ENCODE measurements at places on chromosomes 6 and 20.
A peak's percentile ranks its signal among the peaks of the same experiment; 100 is the strongest.

GRCh38 chr6:16760516-16761470, at the start of gene ATXN1:
ATXN1 (minus strand) TSS chr6:16761460.
- no peak for DNase-seq

GRCh38 chr6:5315881-5316280, 54.6 kb downstream of the FARS2 start:
- DNase-seq = no peak

DNA sequence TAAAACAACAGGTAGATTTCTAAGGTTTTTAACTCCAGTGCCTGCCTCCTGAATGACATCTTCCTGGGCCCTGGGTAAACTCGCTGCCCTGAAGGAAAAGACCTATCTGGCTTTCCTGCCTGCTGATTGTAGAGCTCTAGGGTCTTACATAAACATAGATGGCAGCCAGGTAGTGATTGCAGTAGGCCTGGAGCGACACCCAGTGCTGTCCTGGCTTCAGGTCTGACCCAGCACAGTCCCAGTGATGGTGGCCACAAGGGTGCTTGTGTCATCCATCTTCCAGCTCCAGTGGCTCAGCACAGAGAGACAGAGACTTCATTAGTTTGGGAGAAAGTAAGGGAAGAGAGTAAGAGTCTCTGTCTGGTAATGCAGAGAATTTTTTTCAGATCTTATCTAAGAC, 542.9 kb upstream of the IMPG1 start:
- no peak for DNase-seq

DNA sequence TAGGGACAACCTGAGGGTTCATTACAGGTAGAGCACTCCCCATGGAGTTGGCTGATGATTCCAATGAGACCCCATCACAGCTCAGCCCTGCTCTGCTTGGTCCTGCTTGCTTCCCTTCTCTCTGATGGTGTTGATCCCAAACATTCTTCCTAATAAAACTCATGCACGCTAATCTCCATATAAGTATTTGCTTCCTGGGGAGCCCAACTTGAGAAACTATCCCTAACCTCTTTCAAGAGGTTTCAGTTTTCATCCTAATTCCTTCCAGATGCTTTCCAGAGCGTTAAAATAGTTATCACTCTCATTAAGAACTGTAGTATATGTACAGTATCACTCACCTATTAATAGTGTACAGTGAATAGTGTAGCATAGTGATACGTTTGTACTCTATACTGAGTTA, 68.1 kb downstream of the EPHA7 start:
- DNase-seq = no peak

- DNase-seq = no peak
Observed at GRCh38 chr6:125114248-125114858, 39.2 kb upstream of the TPD52L1 start.

DNA sequence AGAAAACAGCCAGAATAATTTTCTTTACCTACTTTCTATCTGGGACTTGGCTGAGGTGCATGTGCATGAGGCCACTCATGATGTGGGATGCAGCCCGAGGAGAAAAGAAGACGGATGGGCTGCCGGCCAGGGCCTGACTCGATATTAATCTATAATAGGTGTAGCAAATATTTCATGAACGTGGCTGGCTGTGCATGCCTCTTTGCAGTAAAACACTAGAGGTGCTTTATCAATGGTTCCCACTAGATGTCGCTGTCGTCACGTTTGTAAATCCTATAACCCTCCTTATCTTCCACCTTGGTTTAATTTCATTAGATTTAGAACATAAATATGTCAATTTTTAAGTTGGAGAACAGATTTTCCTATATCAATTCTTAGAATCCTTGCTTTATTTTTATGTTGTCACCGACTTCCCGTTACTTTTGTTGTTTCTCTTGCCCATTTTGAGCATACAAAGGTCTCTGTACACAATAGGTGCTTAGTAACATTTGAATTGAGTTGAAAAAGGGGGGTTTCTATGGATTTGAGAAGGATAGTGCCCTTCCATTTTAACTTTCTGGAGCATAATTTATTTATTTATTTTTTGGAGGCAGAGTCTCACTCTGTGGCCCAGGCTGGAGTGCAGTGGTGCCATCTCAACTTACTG, 19.6 kb upstream of the FERMT1 start:
- peak; percentile 36 for DNase-seq

DNA sequence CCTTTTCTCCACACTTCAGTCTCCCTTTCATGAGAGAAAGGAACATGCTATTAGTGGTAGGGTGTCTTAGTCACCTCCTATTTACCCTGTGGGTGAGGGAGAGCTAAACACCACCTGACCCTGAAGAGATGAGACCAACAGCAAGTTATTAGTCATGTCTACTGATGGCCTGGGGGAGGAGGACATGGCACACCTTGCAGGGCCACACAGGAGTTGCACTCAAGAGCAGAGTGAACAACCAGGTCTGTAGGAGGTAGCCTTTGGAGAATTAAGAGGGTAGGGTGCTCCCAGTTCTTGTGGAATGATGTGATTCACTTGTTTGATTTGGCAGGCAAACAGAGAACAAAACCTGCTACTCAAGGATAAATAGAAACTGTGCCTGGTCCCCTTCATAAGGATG, 82.7 kb upstream of the FABP7 start:
- no peak for DNase-seq

DNA sequence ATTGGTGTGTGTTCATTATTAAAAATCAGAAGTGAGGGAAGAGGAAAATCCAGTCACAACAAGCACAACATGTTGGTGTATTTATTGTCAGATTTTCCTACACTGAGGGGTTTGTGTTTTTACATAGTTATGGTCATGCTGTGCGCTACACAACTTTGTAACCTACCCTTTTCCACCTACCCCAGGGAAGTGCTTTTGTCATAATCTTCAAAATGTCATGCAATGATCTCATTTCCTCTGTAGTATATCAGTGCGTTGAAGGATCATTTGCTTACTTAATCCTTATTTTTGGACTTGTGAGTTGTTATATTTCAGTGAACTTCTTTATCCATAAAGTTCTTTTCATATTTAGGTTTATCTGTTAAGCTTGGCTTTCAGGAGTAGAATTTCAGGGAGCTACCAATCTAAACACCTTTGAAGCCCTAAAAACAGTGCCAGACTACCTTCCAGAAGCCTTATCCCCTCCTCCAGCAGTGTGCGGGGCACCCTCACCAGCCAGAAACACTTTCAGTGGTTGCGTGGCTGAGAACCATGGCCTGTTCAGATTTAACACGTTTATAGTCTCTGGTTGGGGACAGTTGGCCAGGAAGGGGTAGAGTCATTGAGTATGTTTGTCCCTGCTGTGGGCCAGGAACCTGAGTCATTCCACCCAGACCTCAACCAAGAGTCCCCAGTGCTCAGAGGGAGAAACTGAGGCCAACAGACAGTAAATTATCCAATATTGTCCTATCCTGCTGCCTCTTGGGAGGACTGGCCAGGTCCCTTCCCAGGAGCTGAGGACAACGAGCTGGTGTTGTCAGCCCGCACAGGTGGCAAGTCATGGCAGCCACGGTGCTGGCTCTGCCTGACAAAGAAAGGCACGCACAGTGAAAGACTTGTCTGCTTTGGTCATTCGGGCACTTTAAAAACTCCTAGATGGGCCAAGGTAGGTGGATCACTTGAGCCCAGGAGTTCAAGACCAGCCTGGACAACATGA, 40.3 kb downstream of the STK35 start:
- DNase-seq = no peak

DNA sequence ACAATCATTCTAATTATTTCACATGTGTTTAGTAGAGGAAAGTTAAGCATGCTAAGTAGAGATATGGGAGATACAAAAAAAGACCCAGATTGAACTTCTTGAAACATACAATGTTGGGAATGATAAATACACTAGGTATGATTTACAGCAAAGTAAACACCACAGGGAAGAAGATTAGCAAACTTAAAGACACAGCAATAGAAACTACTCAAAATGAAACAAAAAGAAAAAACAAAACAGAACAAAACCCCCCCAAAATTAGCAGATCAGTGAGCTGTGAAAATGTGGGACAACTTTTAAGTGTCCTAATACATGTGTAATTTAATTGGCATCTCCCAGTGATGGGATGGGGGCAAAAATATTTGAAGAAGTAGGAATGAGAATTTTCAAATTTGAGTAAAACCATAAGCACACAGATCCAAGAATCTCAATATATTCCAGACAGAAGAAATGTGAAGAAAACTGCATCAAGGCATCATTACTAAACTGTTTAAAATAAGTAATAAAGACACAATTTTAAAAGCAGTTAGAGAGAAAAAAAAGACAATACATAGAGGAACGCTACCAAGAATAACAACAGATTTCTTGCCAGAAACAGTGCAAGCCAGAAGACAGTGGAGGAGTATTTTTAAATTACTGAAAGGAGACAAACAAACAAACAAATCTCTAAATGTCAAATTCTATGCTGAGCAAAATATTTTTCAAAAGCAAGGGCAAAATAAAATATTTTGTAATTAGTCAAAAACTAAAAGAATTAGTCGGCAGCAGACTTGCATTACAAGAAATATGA, 473.7 kb downstream of the QKI start:
- no peak for DNase-seq

DNA sequence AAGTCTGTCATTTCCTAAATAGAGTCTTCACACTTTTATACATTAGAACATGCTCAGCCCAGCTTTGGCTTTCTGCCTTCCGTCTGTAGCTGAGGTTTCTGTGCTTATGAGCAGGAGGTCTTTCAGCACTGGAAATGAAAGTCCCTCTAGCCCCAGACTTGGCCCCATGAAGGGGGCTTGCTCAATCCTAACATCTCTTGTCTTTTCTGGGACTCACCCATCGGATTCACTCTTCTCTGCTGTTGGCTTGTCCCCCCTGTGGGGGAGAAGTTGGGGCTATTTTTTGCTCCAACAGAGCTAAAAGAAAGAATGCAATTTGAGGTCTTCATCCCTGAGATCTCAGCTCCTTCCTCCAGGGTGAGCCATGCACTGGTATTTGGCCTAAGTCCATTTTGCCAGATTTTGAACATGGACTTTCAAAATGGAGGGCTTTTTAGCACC, 177.7 kb downstream of the MRPL14 start:
- no peak for DNase-seq

GRCh38 chr20:58389324-58389967, 417 bp downstream of the VAPB start:
- DNase-seq = no peak

All from NCI-H510A (cell line).